Activated effector memory CD4-positive, alpha-beta T cell treated with Interleukin-2 at 50 U/mL for 16 hours (primary cell): ENCODE measurements at places on chromosomes 1 and 21.

GRCh38 chr1:168923521-168924136 is 182.9 kb upstream of the ATP1B1 start:
- no peak for DNase-seq

DNA sequence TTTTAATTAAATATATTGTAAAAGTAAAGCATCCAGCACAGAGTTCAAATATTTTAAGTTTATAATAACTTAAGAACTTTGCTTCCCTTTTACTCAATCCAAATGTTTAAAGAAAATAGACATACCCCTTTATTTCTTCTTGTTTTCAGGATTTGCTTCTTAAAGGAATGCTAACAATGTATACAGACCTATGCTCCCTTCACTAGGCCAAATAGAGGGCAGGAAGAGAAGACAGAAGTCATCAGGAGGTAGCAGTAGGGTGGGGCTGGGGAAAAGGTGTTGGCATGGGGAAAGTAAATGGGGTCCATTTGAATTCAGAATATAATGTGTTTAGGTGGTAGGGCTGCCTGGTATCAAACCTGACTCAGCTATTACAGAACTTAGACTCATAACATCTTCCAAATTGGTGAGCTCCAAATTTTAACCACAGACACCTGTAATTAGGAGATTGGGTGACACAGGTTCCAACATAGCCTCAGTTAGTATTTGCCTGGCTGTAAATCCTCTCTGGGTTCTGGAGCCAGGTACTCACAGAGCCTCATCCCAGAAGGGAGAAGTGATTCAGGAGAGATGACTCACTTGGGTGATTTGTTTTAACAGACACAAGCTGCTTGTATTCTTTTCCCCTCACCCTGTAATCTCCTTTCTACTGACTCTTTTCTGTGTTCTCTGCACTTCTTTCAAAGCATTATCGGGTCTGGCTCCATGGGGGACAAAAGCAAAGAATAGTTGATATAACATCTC is 60.1 kb upstream of the DUSP10 start:
- no peak for DNase-seq

- no peak for DNase-seq
These were observed 112.9 kb upstream of the HP1BP3 start for GRCh38 chr1:20900056-20900455.

DNA sequence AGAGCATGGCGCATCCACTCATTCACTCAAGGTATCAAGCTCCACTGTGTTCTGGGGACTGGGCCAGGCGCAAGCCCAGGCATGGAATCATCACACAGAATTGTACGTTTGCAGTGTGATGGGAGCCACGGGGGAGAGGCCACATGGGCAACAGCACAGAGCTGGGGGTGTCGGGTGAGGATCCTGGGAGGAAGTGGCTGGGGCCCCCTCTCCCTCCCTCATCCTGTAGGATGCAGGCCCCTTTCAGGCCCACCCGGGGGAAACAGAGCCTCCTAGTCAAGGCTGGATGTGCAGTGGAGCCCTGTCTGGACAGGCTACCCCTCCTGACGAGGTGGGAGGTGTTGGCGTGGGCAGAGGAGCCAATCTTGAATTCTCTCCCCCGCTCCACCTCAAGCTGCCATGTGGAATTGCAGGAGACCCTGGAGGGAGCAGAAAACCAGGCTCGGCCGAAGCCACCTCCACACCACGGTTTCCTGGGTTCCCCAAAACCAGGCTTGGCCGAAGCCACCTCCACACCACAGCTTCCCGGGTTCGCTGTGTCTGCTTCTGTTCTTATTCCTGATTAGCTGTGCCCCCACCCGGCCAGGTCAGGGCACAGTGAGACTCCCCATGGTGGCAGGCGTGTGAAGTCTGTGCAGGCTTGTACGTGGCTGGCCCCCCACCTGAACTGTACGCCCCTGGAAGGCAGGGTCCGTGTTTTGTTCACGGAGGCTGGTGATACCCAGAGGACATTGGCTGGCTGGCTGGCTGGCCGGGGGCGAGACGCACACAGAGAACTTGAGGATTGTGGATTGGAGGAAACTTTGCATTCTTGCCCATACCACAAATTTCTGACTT is 4.2 kb upstream of the C1orf174 start:
- DNase-seq = no peak

- DNase-seq = no peak
These were observed 45.7 kb downstream of the PSMG1 start for GRCh38 chr21:39137248-39138178.

- DNase-seq = no peak
These were observed 37.0 kb downstream of the TBCE start for GRCh38 chr1:235404190-235404589.

- DNase-seq = no peak
These were observed 30.8 kb downstream of the IER5 start for GRCh38 chr1:181119093-181119989.

GRCh38 chr1:154623358-154623757 is 15.4 kb upstream of the ADAR start:
- DNase-seq = no peak

DNA sequence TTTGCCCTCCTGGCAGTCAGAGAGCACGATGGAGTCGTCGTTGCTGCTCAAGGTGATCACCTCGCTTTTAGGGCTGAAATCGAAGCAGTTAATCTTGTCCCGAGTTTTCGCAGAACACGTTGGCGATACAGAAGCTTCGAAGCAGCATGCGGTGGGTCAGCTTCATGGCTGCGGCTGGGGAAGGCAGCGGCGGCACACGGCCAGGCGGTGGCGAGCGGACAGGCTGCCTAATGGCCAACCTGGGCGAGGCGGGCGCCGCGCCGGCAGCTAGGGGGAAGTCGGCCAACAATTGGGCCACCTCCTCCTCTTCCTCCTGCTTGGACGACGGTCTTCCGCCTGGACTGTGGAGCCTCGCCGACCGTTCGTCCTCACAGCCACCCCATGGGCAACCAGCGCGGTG is 34.8 kb downstream of the CDC7 start:
- no peak for DNase-seq

DNA sequence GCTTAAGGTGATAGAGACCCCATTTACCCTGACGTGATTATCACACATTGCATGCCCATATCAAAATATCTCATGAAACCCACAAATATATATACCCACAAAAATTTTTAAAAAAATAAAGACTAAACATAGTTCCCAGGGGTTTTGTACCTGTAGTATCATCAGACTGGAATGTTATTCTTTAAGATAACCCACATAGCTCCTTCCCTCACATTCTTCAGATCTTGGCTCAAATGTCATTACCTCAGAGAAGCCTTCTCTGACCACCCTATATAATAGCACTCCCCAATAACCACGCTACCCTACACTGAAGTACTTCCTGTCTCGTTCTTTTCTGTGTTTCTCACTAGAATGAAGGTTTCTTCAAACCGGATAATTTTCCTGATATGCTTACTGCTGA is 138.3 kb upstream of the SNX7 start:
- DNase-seq = no peak

- DNase-seq = no peak
These were observed at the start of gene MAP3K21 for GRCh38 chr1:233327651-233328141. Gene MAP3K21 (plus strand): TSS chr1:233327724. CDS start chr1:233328029, 305 bp downstream.

DNA sequence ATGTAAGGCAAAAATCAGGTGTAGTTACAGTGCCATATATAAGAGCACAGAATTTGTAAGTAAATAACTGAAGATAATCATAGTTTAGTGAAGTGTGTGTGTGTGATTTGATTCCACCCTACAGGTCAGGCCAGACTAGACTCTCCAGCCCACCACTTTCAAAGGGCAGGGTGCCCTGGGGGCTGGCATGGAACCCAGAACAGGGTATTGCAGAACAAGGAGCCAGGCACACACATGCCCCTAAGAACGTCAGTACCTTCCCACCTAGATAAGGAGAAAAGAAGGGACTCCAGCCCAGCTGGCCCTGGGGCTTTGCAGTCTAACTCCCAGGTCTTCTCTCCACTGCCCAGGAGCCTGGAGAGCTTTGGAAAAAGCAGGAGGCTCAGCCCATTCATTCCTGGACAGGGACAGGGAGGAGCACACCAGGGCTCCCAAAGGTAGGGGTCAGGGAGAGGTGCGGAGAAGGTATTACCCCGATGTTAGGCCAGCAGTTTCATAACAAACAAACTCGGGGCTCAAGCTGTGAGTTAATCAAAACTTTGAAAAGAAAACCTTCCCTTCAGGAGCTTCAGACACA is 149.7 kb upstream of the VANGL1 start:
- no peak for DNase-seq

DNA sequence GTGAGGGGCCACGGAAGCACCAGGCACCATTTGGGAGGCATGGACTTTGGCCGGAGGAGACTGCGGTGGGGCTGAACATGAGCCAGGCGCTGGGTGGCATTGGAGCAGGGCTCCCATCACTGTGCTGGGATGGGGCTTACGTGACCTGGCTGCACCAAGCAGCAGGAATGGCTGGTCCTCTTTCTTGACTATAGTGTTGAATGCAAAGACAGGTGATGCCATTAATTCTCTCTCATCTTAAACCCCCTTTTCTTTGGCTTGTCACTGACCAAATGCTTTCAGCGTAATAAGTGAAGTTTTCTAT is 447.9 kb downstream of the CAMTA1 start:
- DNase-seq = no peak

GRCh38 chr1:150973836-150974579 is 627 bp downstream of the CERS2 start:
- DNase-seq = peak; percentile 35

- no peak for DNase-seq
These were observed 2.1 kb downstream of the FBLIM1 start for GRCh38 chr1:15760520-15761211.

DNA sequence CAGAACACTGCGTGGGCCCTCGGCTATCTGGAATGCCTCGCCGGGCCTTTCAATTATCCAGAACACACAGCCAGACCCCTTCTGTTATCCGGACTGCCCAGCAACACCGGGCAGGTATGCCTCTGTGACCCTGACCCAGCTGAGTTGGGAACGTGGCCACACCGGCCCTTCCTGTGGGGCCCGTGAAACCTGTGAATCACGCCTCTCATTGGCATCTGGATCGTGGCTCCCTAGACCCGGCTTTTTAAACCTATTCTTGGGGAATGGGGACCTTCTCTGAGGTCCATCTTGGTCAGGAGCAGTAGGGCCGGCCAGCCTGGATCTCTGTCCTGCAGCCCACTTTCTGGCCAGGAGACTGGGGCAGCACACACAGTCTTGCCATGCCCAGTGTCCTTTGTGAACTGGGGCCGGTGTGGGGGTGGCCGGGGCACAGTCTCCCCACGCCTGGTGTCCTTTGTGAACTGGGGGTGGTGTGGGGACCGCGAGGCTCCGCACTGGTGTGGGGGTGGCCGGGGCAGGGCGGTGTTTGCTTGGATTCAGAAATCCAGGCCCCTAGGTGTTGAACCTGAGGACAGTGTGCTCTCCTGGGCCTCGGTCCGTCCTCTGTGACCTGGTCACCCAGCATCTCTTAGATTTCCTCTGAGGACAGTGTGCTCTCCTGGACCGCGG is 11.1 kb downstream of the COL18A1 start:
- DNase-seq = no peak

GRCh38 chr1:198201956-198202784 is 45.4 kb downstream of the NEK7 start:
- no peak for DNase-seq

- DNase-seq = no peak
These were observed 114.5 kb downstream of the LRRC40 start for GRCh38 chr1:70090875-70091274.

GRCh38 chr21:14998336-14998735 is 66.5 kb downstream of the NRIP1 start:
- DNase-seq = no peak

DNA sequence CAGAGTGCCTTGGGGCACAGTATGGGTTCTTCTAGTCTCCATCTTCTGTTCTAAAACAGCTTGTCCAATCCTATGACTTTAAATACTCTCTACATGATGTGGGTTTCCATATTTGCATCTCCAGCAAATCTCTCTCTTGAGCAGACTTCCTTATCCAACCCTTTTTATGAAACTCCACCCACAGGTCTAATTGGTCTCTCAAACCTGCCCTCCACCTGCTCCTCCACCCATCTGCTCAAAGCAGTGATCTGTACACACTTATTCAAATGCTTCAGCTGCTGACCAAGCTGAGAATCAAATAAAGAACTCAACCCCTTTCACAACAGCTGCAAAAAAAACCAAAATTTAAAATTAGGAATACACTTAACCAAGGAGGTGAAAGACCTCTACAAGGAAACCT is 11.5 kb downstream of the MCOLN2 start:
- DNase-seq = no peak

GRCh38 chr21:39386194-39386593 is 37.3 kb upstream of the HMGN1 start:
- DNase-seq = no peak

DNA sequence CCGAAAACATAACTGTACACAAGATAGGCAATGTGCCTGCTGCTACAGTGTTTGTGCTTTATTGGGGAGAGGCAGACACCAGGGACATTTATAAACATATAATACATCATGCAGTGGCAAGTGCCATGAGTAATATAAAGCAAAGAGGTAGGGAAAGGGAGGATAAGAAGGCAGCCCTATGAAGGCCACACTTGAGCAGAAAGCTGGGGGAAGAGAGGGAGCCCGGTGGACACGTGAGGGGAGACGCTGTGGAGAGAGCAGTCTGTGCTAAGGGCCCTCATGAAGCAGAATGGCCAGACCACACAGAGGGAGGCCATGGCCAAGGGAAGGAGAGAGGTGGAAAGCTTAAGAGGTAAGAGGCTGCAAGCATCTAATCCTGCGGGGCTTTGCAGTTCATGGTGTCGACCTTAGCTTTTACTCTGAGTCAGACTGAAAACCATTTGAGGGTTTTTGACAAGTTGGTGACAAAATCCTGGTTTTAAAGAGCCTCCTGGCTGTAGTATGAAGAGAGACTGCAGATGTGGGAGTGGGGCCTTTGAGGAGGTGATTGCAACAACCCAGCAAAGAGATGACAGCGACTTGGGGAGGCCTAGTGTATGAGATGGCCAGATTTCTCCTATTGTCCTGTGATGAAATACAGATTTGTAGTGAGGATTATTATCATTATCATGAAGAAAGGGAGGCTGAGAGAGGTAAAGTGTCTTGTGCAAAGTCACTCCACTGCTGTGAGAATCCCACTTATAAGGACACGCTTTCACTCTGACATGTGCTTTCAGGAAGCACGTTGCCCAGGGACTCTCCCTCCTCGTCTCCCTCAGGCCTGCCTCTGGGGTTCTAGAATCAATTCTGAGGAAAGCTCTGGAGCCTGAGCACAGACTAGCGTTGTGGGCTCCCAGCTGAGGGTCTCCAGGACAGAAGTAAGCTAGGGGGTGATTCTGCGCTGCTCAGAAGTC is 192.9 kb downstream of the RHOU start:
- DNase-seq = no peak

DNA sequence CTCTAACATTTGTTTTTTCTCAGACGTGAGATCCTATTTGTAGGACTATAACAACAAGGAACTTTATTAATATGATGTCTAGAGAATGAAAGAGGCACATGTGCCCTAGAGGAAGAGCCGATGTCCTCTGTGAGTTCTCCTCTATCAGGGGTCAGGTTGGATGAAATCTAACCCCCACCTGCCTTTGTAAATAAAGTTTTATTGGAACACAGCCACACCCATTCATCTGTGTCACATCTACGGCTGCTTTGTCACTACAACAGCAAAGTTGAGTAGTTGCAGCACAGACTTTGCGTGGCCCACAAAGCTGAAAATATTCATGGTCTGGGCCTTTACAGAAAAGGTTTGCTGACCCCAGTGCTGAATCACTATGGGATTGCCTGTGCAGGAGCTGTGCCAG is 571 bp upstream of the CAPN9 start:
- DNase-seq = no peak

- DNase-seq = no peak
These were observed 79.3 kb upstream of the LAMC2 start for GRCh38 chr1:183106746-183107145.

- peak; percentile 29 for DNase-seq
These were observed 169.7 kb downstream of the TRIM33 start for GRCh38 chr1:114341299-114341698.

GRCh38 chr1:206496131-206496793 is 11.1 kb upstream of the RASSF5 start:
- no peak for DNase-seq

GRCh38 chr1:229848752-229849677 is 218.0 kb upstream of the GALNT2 start:
- no peak for DNase-seq
